ENCODE measurements at places on chromosomes 16 and 17.

DNA sequence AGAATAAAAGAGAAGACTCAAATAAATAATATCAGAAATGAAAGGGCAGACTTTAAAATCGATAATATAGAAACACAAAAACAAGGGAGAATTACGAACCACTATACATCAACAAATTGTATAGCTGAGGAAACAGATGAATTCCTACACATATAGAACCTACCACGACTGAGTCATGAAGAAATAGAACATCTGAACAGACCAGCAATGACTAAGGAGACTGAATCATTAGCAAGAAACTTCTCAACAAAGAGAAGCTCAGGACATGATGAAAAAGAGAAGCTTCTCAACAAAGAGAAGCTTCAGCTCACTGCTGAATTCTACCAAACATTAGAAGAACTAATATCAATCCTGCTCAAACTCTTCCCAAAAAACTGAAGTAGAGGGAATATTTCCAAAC is 255.9 kb downstream of the CEP112 start:
- DNase-seq, result no peak

DNA sequence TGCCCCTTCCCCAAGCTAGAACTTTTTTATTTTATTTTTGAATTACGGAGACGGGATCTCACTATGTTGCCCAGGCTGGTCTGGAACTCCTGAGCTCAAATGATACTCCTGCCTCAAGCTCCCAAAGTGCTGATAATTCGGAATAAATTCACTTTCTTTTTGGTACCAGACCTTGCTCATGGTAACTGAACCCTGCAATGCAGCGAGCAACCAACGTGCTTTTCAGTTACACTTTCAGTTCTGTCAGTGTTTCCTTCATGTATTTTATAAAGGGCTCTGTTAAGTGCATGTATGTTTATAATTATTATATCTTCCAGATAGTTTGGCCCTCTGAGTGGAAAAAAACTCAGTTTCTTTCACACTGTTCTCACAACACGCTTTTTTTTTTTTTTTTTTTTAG is 13.9 kb downstream of the C16orf96 start:
- peak; percentile 23 for DNase-seq

GRCh38 chr17:73226556-73227172 is 33.8 kb downstream of the COG1 start:
- no peak for DNase-seq

DNA sequence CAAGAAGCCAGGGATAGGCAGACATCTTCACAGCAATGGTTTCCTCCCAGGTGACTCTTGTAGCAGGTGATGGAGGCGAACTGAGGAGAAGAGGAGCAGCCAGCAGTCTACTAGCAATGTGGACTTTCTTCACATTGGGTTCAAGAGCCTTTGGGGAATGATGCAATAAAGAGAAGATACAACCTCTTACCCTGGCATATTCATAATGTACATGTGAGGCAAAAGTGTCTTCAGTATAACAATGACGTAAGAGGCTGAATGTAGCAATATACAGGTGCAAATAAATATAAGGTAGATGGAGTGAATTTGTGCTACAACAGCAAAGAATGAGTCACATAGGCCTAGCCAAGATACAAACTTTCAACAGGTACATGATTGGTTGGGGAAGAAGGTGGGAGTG is 70.9 kb upstream of the SOX9 start:
- DNase-seq, result no peak

All from small intestine (tissue), 16 donors.